ENCODE measurements at places on chromosomes 7 and 10.

DNA sequence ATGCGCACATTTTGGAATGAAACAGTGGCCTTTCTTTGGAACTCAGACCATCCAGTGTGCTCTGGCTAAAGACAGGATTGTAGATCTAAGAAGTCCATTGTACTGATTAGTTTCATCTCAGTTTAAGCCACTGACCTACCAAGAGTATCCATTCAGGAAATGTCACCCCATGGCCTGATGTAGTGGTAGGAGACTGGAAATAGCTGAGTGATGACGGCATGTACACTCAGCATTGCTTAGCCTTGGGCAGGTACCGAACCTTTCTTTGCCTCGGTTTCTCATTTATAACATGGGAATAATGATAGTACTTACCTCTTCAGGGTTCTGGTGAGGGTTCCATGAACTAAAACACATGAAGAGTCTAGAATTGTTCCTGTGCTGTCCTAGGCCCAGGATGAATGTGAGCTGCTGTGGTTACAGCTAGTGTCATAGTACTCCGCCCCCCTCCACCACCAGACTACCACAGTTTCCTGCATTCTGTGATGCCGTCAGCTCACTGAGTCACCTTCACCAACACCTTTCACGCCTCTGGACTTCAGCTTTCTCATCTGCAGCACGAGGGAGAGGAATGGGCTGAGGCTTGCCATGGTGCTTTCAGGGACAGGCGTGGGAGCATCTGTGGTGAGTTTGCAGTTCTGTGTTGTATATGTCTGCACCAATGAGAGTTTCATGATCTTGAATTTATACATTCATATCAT lies 484.0 kb upstream of the GALNT17 start:
- peak; percentile 75 for DNase-seq

GRCh38 chr7:42142089-42142488 lies 94.9 kb downstream of the GLI3 start:
- no peak for DNase-seq

GRCh38 chr7:80882213-80882801 lies 36.5 kb downstream of the SEMA3C start:
- no peak for DNase-seq

GRCh38 chr7:127474457-127474856 lies 81.9 kb upstream of the ZNF800 start:
- no peak for DNase-seq

- DNase-seq = no peak
Measured at GRCh38 chr10:43292755-43293676, 26.2 kb upstream of the RASGEF1A start.

DNA sequence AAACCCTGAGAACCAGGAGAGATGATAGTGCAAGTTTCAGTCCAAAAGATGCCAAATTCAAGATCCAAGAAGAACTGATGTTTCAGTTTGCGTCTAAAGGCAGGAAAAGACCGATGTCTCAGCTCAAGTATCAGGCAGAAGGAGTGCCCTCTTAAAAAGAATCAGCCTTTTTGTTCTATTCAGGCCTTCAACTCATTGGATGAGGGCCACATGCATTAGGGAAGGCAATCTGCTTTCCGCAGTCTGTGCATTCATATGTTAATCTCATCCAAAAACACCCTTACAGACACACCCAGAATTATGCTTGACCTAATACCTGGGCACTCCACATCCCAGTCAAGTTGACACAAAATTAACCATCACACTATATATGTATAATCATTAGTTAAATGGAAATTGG lies 45.2 kb downstream of the DNAJB9 start:
- no peak for DNase-seq

GRCh38 chr7:122695816-122696215 lies 3.1 kb downstream of the RNF133 start:
- no peak for DNase-seq

DNA sequence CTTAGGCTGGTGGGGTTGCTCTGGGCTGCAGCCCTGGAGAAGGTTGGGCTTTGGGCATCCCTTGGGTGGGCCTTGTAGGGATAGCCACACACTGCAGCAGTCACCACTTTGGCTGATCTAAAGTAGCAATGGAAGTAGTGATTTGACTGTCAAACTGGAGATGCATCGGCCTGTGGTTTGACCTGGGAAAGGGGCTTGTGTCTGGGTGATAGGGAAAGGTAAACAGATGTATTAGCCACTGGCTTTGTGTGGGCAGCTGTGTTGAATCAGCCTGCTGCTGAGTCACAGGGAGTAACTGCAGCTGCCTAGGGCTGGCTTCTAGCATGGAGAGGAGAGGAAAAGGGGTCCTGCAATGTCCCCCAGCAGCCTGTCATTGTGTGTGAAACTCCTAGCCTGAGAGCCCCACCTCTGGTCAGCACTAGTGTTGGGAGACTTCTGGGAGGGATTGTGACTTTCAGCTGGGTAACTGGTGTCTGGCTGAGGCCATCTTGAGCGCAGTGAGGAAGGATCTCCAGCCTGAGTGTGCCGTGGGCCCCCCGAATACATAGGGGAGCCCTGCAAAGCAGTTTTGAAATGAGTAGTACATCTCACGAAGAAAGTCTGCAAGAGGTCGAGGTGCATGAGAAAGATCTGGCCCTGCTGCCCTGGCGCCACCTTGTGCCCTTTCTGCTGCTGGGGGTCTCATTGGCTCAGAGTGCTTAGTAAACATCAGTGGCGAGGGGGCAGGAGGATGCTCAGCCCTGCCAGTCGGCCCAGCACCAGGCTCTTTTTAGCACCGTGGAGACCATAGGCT lies 117.3 kb downstream of the FANK1 start:
- no peak for DNase-seq

DNA sequence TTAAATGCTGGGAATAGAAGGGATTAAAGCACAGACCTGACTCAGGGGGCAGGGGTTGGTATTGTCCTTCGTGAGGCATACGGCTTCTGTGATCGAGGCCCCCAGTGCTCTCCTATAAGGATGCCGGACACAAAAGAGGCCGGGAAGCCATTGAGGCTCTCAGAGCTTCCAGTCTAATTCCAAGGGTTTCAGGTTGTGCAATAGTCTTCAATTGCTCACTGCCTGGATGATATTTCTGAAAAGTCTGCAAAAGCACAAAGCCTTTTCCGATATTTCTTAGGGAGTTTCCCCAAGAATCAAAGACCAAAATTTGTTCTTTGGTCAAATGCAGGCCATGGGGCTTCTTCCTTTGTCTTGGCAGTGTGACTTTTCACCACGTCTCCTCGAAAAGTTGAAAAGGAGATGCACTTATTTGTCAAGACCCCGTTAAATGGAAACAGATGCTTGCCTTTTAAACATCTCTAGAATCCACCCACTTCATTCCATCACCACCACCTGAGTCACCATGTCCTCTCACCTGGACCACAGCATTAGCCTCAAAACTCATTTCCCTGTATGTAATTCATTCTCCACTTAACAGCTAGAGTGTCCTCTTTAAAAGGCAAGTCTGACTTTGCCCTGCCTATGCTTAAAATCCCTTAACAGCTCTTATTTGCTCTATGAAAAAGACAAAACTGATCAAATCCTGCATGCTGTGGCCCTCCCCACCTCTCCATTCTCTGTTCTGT lies 134.8 kb upstream of the NAMPT start:
- DNase-seq = no peak

- no peak for DNase-seq
Measured at GRCh38 chr10:110147961-110148360, 59.4 kb upstream of the MXI1 start.

GRCh38 chr7:22183522-22184280 lies 173.3 kb downstream of the RAPGEF5 start:
- DNase-seq = no peak

DNA sequence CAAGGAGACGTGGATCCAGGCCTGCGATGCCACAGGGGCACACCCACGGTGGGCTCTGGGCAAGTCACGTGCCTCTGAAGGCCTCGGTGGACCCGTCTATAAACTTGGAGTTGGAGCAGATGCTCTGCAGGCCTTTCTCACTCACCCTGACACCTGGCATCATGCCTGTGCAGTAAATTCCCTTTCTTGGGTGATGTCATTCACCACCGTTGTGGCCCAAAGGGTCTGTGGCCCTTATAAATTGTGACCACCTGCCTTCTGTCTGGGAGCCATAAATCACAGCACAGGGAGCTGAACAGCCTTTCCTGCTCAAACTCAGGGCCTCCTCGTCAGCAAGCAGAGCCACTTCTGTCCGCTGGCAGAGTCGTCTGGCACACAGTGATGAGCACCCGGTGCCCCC lies 52.2 kb downstream of the GPAM start:
- no peak for DNase-seq

GRCh38 chr10:114714281-114714741 lies 56.2 kb upstream of the ABLIM1 start:
- no peak for DNase-seq

DNA sequence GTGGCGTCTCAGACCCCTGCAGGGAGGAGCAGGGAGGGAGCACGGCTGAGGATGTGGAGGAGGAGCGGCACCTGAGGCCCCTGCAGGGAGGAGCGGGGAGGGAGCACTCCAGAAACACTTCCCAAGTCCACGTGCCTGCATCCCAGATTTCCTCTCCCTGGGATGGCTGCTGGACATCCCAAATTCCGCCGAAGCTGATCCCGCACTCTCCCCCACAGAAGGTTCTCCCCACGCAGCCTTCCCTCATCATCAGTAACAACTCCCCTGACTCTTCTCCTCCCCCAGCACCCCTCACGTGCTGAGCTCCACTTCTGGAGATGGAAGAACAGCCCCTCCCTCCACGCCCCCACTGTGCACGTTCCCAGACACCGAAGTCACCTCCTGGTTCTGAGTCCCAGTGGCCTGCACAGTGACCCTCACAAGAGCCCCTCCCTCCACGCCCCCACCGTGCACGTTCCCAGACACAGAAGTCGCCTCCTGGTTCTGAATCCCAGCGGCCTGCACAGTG lies 17.8 kb upstream of the FOXL3 start:
- DNase-seq = no peak

DNA sequence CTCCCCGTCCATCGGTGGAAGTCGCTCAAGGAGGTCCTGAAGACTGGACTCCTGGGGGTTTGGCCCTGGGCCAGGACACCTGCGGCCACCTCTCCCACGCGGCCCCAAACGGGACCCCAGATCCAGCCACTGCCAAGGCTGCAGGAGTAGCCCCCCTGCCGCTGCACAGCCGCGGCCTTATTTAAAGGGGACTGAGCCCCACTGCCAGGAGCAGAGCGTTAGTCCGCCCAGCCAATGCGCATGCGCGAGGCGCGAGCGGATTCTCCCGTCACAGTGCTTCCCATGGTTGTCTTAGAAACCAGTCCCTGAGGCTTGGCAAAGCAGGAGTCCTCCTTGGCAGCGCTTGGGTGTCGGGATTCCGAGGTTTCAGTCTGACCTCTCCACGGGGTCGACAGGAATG lies 320.0 kb downstream of the ZNF716 start:
- DNase-seq = no peak

DNA sequence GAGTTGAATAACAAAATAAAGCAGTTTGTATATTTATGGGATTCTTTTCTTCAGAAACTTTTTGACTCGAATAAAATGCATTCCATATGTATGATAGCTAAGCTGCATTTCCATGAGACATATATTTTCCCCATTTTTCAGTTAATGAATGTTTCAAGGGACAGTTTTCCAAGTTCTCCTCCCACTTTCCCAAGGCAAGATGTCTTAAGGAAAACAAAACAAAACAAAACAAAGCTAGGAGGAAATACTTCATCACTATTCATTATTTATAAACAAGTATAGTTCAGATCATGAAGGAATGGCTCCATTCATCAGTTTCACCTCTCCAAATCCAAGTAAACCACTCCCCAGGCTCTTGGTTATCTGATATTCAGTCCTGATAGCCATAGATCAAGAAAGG lies 261.0 kb downstream of the WDR11 start:
- DNase-seq = no peak

DNA sequence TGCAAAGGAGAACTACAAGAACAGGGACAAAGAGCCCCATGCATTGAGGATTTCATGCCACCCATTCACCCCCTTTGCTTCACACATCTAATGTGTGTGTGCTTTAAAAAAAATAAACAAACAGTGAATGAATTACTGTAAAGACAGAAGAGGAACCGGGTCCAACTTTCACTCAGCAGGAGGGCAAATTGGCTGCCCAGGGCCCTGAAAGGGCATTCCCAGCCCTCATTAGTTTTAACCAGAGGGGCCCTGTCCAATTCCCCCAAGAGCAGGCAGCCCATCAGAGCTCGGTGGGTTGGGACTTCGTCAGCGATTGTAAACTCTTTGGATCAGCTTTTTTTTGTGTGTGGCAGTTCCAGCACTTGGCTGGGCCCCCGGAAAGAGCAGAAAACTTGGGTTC lies 73.6 kb upstream of the PDZD8 start:
- DNase-seq = no peak

DNA sequence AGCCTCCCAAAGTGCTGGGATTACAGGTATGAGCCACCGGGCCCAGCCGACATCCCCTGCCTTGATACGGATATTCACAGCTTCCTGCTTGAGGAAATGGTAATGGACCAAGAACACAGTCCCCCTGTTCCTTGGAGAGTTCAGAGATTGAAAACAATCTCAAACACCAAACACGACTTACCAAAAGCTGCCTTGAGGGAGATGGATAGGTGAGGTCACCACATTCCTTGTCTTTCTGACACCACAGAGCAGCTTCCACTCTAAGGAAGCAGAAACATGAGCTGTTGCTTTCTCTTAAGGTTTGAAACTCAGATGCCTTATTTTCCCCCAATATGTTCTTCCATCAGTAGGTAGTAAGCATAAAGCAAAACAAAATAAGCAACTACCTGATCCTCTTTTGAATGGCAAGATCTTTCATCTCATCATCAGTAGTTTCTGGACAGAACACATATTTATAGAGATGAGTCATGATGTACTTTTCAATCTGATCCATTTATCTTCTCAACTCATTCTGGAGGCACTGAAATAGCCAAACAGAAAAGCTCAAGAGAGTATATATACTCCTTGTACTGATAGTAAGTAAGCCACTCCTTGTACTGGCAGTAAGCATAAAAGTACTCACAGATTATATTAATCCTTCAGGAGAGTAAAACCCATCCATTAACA lies 199.1 kb upstream of the KCTD7 start:
- no peak for DNase-seq

GRCh38 chr7:2779051-2779450 lies 65.1 kb downstream of the GNA12 start:
- DNase-seq = no peak

- no peak for DNase-seq
Measured at GRCh38 chr7:149690688-149691446, 82.5 kb downstream of the ZNF467 start.

DNA sequence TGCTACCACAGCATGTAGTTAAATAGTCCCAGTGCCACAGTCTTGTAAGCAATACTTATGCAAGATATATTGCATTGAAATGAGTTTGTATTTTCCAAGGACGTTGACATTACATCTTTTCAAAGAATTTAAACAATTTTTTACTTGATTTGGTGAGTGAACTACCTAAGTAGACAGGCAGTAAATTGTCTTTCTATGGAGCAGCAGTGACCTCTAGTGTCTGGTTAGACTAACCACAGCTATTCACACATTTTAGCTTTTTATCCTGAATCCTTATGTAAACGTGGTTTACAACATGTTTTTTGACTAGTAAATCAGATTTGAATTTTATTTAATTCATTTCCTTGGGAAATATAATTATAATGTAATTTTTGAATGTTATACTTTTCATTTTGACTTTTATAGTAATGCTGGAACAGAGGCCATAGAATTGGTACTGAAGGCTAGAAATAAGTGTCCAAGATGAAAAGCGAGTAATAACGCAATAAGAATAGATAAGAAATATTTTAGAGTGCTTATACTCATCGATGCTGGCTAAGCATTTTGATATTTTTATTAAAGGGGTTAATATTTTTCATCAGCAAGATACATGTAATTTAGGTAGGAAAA lies 5.6 kb downstream of the LRRTM3 start:
- no peak for DNase-seq

- DNase-seq = no peak
Measured at GRCh38 chr10:102267748-102268147, 22.4 kb downstream of the GBF1 start.

GRCh38 chr7:116511552-116512519 lies 12.3 kb downstream of the CAV2 start:
- no peak for DNase-seq

GRCh38 chr10:3375505-3375904 lies 202.9 kb upstream of the PITRM1 start:
- DNase-seq = no peak

Data from stimulated activated CD8-positive, alpha-beta memory T cell treated with anti-CD3 and anti-CD28 coated beads, Interleukin-4, amount 100 ng/mL, for 24 hours (primary cell).